ENCODE measurements at places on chromosomes 4 and X.

DNA sequence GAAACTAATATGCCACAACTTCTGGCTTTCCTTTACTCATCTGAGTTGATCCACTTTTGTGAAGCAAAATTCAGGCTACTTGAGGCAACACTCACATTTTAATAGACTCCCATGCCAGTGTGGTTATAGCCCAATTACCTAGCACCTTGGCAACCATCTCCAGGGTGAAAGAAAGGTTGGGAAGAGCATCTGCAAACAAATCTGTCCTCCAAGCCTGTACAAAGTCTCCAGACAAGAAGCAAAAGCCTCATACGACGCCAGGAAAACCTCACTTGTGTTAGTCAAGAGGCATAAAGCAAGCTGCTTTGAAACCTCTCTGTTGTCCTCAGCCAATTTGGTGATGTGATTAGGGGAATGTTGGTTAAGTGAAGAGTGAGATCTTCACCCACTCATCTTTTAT, 246.6 kb downstream of the THOC2 start:
- DNase-seq: no peak

DNA sequence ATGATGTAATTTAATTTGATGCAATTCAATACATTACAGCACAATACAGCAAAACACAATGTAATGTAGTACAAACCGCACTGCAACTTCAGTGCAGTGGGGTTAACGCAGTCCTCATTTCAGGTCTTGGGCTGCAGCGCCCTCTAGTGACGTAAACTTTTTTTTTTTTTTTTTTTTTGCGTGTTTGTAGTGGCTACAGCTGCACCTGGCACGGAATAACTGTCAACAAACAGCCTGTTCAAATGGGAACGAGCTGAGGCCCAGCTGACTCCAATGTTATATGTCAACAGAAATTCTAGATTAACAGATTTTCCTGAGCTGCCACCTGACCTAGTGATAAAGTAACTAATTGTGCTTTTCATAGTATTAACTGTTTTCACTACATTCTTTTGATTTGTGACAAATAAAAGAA, 33.5 kb upstream of the RASSF6 start:
- no peak for DNase-seq

DNA sequence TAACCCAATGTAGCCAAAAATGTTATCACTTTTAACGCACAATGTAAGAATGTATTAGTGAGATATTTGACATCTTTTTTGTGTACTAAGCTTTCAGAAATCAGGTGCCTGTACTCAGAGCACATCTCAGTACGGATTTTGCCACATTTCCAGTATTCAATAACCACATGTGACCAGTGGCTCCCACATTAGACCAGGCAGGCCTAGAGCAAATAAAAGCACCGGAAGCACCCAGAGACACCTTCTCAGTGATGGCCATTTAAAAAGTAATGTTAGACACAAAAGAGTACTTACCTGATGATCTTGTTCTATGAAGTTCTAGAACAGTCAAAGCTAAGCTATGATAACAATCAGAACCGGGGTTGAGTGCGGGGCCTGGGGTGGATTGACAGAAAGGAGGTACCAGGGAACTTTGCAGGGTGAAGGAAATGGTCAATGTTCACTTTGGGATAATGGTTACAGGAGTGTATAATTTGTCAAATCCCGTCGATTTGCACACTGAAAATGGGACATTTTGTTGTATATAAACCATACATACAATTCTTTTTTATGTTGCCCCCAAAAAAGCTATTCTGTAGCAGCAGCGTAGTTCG, 1.2 kb downstream of the CTPS2 start:
- no peak for DNase-seq

DNA sequence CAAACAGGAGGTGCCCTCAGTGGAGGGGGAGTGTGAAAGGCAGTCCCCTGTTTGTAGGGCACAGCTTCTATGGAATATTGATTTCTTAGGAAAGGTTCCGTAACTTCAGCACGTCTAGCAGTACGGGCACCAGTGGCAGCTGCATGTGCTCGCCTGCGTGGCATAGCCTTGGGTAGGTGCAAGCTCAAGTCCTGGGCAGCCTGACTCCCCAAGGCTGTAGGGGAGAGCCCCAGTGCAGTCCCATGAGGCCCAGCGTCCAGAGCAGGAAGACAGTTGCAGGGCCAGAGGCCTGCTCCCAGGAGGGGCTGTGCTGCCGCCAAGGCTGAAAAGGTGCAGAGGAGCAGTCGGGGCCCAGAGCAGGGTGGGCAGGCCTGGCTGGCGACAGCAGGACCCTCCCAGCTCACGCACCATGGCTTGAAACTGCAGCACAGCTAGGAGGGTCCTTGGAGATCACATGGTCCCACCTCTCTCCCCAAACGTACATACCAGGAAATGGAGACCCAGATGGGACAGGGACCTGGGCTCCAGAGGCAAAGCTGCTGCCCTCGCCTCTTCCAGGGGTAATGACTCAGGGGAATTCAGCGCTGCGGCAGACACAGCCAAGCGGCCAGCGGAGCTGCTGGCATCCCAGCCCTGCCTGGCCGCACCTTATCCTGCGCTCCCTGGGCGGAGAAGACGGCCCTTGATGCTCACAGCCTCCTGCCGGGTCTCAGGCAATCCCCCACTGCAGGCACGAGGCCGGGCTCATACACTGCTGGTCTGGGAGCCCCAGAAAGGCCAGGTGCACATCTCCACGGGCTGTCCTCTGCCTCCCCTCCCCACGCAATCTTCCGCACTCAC, 6.0 kb upstream of the DUSP9 start:
- DNase-seq: no peak

GRCh38 chrX:68049466-68049865, 383.8 kb downstream of the OPHN1 start:
- DNase-seq: no peak

DNA sequence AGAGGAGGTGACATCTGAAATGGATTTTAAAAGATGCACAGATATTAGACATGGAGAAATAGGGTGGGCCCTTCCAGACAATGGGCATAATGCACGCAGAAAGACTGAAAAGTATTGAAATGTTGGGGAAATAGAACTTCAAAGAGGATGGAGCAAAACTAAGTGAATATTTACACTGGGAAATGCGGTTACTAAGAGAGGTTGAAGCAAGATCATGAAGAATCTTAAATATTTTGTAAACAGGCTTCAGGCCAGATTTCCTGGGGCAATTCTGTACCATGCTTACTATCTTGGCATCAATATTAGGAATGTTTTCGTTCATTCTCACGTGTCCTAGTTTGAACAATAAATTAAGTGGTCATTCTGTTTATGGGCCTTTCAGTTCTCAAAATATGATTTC, 216.3 kb downstream of the ADAMTS3 start:
- DNase-seq: no peak

DNA sequence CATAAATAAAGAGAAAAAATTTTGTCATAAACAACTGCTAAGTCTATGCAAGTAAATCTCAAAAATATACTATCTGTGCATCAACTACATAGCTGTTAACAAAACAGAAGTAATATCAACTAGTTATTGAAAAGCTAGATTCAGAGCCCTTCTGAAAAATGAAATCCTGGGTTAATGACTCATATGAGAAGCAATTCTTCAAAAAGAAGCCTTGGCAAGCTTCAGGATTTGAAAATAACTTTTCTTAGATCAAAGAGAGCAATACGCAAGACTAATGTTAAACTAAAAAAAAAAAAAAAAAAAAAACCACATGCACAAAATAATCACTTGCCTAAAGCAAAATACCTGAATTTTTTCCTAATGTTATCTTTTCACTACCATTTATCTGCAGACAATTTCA, 566.1 kb upstream of the BOD1L1 start:
- DNase-seq: no peak

- DNase-seq: peak; percentile 54
Measured at GRCh38 chr4:121227341-121227792, 63.2 kb upstream of the TNIP3 start.

DNA sequence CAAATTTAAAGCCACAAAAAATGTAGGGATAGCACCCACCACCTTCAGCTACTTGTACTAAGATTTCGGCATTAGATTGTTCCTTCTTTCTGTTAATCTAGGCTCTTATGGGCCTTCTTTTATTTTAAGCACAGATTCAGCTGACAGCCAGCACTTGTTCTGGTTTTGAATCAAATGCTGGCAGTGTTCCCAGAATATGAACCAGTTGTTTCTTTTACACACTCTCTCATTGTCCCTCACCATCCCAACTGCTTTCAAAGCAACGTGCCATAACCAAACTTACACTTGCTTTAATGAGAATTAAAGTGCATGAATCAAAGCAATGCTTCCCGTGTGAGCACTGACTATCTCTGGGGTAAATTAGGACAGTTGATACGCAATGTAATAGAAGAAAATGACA, 744.5 kb upstream of the FAM241A start:
- no peak for DNase-seq

DNA sequence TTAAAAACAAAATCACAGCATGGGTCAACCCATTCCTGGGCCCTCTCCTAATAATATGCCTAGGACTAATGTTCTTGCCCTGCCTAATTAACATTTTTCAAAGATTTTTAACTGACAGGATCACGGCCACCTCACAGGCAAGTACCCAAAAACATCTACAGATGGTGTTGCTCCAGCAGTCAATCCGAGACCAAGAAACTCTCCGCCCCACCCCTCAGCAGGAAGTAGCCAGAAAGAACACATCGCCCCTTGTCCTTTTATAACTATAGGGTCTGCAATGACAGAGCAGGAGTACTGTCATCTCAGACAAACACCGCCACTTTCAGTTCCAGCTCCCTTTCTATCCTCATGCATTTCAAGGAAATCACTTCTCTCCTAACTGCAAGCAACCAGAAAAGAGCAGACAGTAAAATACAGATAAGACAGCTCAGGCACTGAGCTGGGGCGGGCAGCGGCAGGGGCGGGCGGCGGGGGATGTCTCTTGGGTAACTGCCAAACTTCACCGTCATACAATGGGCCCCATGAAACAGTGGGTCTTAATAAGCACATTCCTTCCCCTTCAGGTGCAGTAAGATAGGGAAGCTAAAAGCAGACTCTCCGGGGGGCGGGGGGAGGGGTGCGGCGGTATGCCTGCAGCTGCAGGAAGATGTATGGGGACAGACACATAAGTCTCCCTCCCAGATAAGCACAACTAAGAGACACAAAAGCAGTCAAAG, 67.4 kb downstream of the ZNF182 start:
- no peak for DNase-seq

DNA sequence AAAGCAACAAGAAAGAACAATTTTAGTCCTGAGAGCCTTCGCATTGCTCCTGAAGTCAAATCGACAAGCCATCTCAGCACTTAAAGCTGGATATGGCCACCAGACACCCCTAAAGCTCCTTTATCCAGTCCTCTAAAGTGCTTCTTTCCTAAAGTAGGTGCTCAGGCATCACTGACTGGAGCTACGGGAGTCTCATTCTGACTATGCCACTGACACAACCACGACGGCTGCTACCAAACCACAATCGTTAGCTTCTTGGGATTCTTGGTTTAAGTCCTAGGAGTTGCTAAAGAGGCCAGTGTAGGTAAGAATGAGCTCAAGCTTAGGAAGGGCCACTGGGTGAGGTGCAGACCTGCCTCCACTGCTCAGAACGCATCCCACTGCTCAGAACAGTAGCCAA, 1.0 kb downstream of the SLC10A6 start:
- no peak for DNase-seq

DNA sequence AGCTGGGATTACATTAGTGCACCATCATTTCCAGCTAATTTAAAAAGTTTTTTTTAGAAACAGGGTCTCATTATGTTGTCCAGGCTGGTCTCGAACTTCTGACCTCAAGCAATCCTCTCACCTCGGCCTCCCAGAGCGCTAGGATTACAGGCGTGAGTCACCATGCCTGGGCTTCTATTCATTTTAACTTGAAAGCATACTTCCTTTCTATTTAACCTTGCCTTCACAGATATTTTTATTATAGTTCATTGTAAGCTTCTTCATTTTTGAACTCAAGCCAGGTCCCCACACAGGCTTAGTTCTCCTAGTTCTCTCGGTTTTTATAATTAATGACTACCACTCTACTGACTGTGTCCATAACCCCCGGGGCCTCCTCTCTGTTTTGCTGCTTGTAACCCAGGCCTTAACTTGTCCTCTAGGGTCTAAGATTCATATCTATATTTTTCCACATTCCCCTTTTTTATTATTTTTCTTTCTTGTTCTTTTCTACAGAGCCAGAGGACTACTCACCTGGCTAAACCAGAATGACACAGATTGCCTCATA, 50.7 kb downstream of the SNX12 start:
- DNase-seq: no peak

DNA sequence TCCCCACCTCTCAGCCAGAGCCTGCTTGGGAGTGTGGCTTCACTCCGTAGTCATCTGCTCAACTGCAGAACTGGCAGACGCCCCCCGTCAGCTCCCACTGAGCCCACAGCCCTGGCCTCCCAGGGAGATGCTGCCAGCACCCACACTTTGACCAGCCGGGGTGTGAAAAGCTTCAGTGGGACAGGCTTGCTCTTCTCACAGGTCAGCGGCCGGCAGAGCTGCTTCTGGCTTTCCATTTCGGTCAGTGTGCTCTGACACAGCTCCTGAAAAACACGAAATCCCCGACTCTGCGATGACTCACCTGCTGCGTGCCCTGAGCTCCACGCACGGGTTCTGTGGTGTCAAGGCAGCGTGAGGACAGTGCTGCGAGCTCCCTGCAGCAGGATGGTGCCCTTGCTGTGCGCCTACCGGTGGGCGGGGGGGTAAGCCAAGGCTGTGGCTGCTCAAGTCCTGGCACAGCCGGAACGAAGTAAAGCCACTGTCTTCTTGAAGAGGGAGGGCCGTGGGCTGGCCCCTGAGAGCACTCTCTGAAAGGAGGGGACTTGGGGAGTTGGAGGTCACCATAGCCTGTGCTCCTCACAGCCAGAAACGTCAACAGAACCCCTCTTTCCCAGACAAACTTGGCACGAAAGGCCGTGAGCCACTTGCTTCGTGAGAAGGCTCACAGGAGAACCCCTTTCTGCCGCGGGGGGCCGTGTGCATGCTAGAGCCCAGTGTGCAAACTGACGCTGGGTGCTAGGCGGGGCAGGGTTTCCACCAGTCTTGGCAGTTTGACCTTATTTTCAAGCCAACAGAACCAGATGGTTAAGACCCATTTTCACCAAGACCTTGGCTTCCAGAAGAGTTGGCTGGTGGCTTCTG, 23.6 kb downstream of the NOP14 start:
- DNase-seq: no peak

- DNase-seq: peak; percentile 52
Measured at GRCh38 chrX:148049441-148049840, 68.3 kb downstream of the FMR1NB start.

- peak; percentile 28 for DNase-seq
Measured at GRCh38 chr4:101334963-101335572, 12.3 kb downstream of the PPP3CA start.

GRCh38 chr4:56078866-56079265, 130.1 kb downstream of the CEP135 start:
- no peak for DNase-seq

- no peak for DNase-seq
Measured at GRCh38 chrX:113330416-113330815, 489.8 kb upstream of the AMOT start.

GRCh38 chr4:160423879-160424451, 1321.1 kb downstream of the RAPGEF2 start:
- no peak for DNase-seq

Measured in natural killer cell (primary cell).